ENCODE measurements at places on chromosomes 5 and 9.
A peak's percentile ranks its signal among the peaks of the same experiment; 100 is the strongest.

GRCh38 chr9:130444565-130445221 lies at the start of gene ASS1:
TSS of gene ASS1 (plus strand) at chr9:130444961. CDS start at chr9:130452229, 7,268 bp downstream.
- DNase-seq: no peak

DNA sequence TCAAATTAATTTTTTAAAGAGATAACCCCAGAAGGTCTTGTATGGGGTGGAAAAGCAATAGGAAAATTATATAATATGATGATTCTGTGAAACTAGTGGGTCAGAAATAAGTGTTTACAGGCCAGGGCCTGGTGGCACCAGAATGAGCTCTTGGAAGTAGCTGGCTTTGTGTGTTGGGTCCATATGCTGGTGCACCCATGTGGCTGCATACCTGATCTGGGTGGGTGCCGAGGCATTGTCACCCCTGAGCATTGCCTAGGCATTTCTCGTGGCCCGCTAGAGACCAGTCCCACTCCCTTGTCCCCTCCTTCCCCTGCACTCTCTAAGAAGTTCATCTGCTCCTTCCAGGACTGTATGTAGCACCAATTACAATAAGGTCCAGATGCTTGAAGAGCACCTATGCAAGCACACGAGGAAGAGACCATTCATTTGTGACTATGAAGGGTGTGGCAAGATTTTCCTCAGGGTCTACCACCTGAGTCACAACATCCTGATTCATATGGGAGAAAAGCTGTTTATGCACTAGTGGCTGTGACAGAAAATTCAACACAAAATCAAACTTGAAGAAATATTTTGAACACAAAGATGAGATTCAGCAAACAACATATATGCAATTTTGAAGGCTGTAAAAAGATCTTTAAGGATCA lies 19.8 kb upstream of the IL33 start:
- DNase-seq: no peak

DNA sequence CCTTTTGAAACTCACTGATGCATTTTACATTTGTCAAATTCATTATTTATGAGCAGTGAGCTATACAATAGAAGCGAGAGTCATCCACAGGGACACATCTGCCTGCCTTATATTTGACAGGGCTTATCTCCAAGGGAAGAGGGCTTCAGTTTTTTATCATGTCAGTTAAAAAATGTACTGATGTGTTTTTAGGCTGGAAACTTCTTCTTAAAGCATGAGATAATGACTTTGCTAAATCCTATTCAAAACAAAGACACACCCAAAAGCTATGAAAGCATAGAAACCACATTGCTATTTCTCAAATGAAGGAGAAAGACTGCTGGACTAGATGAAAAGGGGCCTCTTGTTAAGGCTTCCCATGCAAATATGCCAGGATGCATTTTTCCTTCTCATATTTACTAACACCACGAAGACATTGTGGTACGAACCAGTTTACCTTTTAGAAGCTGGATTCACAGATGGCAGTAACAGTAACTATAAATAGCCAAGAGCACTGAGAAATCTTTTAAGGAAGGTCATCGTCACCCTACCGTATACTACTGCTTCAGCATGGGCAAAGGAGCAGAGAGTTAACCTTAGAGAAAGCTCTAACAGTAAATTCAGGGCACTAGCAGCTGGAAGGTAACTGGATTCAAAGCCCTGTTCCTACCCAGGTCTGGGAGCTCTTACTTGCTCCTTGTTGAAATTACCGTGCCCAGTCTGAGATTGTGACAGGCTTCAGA lies 86.3 kb upstream of the IFNK start:
- no peak for DNase-seq

- DNase-seq: no peak
These were observed 120.0 kb downstream of the HMHB1 start for GRCh38 chr5:143931986-143932385.

- DNase-seq: no peak
These were observed 227.1 kb upstream of the DMRT1 start for GRCh38 chr9:614431-614830.

DNA sequence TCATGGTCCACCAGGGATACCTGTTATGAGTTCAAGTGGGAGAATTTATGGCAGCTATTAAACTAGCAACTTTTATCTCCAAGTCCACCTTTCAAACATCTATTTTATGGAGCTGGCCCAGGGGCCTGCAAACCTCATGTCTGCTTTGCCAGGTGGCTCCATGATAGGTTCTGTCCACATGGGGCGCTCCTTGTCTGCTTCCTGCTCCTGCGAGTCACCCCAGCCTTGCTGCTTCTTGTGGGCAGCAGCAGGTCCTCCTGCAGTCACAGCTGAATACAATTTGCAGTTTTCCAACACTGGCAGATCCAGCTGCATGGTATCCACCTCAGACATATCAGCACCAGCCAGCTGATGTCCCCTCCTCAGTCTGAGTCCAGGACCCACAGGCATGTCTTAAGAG lies 39.6 kb upstream of the FRRS1L start:
- DNase-seq: no peak

- no peak for DNase-seq
These were observed 2.5 kb downstream of the FRMD3 start for GRCh38 chr9:83535736-83536135.

GRCh38 chr9:3880851-3881250 lies 355.1 kb upstream of the RFX3 start:
- DNase-seq: no peak

DNA sequence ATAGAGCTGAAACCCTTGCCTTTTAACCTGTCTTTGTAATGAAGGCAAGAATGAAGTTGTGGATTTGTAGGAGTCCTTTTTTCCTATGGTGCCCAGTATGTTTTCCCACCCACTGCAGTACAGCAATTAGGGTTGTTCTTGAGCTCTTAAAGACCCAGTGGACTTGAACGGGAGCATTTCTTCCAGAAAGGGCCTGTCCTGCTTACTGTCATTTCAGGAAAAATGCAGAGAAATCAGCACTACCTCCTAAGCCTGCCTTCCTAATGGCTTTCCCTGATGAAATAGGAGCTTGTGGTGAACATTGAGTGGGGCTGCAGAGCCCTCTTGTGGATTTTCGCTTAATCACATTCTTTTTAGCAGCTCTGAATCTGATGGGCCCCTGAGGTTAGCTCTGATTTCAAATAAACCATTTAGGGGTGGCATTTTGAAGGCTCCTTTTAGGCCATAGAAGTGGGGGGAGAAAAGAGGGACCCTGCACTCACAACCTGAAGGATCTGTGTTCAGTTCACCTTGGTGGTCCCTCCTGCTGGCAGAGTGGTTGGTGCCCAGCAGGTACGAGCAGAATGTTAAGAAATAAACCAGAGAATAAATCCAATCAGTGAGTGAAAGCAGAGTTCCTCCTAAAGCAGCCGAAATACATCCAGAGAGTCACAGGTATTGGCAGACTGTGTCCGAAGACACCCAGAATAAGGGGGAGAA lies 188.0 kb upstream of the KLF9 start:
- DNase-seq: no peak

DNA sequence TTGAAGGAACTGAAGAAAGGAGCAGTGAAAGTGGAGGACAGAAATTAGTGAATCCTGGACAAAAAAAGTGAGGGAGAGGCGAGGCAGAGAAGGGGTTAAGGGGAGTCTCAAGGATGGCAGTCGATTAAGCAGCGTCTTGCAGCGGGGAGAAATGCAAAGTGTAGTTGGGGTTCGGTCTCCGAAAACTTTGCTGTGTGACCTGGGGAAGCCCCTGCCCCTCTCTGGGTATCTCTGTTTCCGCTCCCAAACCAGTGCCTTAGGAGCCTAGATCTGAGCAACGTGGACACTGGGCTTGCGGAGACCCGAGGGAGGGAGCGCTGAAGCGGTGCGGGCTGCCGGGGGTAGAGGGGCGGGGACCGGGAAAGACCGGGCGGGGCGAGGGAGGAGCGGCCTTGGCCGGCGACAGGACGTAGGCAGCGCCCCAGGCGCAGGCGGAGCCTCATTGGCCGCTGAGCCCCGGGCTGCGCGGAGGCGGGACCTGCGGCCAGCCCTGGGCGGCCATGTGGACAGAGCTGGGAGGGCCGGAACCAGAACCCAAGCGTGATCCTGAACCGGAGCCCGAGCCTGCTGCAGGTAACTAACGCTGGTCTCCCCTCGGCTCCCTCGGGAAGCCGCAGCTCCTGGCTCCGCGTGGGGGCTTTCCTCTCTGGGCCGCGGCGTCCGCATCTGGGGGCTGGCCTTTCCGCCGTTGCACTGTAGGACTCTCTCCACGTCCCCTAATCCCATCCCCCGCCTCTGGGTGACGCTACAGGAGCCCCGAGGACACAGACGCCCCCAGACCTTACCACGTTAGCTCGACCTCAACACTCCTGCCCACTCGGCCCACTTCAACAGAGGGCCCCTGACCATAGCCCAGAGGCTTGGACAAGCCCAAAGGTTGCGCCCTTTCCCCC lies at the start of gene ALDH1B1:
Gene ALDH1B1, plus strand, starts transcription at position 468 of the 893 bp plus-strand sequence. CDS start 3,047 bp downstream, outside the sequence.
- peak; percentile 79 for DNase-seq

DNA sequence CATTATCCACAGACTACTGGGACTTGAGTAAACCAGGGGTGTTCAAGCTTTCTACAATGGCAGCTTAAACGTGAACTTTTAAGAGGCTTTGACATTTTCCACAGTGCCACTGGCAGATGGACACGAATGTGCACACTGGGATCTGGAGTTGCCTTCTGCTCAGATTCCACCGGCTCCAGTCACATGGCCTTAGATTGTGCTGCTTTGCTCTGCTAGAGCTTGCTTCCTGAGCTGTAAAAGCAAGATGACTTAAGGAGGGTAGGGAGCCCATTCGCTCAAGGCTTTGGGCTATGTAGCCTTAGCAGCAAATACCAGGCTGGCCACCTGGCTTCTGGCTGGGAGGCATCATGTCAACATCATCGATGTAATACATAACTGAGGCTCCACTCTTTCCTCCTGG lies 436.9 kb downstream of the MED10 start:
- no peak for DNase-seq

- peak; percentile 7 for DNase-seq
These were observed 53.0 kb upstream of the RFX3 start for GRCh38 chr9:3578786-3579185.

- DNase-seq: no peak
These were observed 1.6 kb downstream of the IRX4 start for GRCh38 chr5:1881098-1881572.

GRCh38 chr9:117868594-117868993 lies 164.4 kb downstream of the TLR4 start:
- DNase-seq: no peak

DNA sequence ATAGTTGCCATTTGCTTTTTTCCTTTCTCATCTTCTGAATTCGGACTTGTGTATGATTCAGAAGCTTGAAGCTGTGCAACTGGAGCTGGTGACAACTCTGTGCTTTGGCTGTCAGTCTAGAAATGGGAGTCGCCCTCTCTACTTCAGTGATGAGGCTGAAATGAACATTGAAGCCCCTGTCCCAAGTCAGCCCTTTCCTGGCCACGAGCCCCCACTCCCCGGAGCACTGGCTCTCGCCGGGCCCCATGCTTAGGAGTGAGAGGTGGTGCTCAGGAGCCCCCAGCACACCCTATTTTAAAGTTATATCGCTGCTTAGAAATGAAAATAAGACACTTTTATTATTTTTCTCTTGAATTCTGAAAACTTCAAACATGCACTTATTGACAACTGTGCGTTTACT lies 66.0 kb downstream of the PSMB7 start:
- no peak for DNase-seq

GRCh38 chr9:65449423-65449822 lies 164.4 kb upstream of the FOXD4L5 start:
- no peak for DNase-seq

DNA sequence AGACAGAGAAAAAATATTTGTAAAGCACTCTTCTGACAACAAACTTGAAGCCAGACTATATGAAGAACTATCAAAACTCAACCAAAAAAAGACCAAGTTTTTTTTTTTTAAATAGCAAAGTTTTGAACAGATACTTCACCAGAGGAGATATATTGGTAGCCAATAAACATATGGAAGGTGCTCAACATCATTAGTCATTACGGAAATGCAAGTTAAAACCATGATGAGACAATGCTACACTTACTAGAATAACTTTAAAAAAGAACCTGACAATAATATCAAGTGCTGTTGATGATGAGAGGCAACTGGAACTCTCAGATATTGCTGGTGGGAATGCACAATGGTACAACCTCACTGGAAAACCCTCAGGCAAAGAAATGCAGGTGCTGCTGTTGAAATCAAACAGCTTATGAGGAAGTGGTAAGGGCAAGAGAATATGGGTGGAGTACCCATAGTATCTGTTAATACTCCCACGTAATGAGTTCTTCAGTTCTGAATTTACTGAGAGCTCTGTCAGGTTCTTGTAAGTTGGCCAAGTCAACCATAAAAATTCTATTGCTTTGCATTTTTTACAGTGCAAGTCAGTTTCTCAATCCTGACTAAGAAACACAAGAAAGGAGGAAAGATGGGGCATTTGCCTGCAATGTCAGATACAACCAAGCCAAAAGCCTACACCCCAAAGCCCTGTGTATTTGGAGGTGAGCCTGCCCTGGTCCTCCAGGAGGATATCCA lies 87.3 kb upstream of the GNAQ start:
- DNase-seq: no peak

DNA sequence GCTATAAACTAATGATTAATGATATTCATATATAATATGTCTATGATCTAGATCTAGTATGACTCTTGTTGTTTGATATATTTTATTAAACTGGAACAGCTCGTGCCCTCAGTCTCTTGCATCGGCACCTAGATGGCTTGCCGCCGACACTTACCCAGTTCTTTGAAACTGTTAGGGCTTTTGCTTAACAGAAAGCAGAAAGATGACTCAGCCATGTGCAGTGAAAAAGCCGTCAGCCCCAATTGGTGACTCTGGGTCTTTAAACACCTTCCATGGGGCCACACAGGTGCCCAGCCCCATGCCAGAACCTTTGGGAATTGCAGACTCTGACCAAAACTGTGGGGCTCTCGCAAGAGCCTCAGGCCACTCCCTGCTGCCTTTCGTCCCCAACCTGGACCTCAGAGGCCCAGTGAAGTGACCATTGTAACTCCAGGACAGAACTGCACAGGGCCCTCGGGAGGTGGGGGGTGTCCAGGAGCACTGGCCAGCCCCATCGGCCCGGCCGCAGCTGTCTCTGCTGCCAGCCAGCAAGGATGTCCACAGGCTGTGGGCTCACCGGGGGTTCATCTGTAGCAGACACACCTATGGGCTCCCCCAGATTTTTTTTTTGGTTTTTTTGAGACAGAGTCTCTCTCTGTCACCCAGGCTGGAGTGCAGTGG lies 7.8 kb downstream of the LCN10 start:
- no peak for DNase-seq

GRCh38 chr5:172556262-172556661 lies 84.8 kb upstream of the NEURL1B start:
- DNase-seq: no peak

- DNase-seq: no peak
These were observed 82.6 kb upstream of the GAS1 start for GRCh38 chr9:87029905-87030304.

GRCh38 chr5:97002983-97003382 lies 67.1 kb downstream of the LNPEP start:
- DNase-seq: no peak

- no peak for DNase-seq
These were observed 134.0 kb downstream of the SNX18 start for GRCh38 chr5:54651482-54652076.

GRCh38 chr5:96260009-96260408 lies 173.0 kb downstream of the PCSK1 start:
- no peak for DNase-seq

GRCh38 chr5:1502046-1502736 lies 21.6 kb downstream of the LPCAT1 start:
- DNase-seq: no peak

- no peak for DNase-seq
These were observed 11.9 kb downstream of the EEIG1 start for GRCh38 chr9:127968700-127969383.

GRCh38 chr9:70492319-70492777 lies 77.9 kb upstream of the KLF9 start:
- DNase-seq: no peak
